ENCODE measurements at places on chromosomes 7 and 10. TPM values are rescaled to one million over a fixed set of nuclear protein-coding genes. Genes with fewer than 3 reads are reported as not detected.
A peak's percentile ranks its signal among the peaks of the same experiment; 100 is the strongest.

DNA sequence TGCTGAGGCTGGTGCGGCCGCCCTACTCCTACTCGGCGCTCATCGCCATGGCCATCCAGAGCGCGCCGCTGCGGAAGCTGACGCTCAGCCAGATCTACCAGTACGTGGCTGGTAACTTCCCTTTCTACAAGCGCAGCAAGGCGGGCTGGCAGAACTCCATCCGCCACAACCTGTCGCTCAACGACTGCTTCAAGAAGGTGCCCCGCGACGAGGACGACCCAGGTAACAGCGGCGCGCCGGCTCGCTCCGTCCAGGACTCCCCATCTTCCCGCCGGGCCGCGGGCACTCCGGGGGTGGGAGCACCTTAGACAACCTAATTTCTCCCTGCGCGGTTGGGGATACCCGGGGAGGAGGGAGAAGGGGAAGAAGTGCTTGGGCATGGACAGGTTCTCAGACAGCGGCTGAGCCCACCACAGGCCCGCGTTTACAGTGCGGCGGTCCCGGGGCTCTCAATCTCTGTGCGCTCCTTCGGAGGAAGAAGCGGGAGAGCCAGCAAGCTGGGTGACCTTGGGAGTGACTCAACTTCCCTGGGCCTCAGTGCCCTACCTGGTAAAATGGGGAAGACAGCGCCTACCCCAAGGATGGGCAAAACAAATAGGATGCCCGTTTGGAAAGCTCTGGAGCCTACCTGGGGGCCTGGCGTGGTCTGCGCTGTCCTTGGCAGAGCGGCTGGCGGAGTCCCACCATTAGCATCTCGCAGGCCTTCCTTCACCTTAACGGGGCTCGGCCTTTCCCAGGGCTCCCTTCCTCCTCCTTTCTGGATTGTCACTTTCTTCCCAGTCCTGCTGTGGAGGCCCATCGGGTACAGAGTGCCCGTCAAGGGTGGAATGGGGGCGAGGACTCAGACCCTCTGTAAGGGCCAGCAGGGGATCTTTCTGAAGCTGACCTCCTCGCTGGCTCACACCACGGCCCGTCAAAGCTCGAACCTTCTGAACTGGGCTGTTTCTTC, 852 bp downstream of the FOXI2 start:
- DNase-seq: no peak

DNA sequence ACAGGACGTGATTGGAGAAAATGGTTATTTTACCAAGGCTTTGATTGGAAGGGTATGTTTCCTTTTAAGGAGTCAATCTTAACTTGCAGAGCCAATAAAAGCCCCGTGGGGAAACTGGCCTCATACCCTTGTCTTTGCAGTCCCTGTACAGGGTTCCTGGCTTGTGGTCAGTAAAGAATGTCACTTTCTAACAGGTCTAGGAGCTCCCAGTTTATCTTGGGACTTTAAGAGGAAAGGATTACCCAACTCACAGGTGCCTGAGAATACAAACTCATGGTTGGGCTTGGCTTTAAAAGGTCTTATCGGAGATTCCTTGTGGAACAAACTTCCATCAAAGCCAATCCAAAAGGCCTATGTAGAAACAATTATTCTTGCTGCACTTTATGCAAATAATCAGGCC, 221.8 kb downstream of the PHF14 start:
- DNase-seq: no peak

DNA sequence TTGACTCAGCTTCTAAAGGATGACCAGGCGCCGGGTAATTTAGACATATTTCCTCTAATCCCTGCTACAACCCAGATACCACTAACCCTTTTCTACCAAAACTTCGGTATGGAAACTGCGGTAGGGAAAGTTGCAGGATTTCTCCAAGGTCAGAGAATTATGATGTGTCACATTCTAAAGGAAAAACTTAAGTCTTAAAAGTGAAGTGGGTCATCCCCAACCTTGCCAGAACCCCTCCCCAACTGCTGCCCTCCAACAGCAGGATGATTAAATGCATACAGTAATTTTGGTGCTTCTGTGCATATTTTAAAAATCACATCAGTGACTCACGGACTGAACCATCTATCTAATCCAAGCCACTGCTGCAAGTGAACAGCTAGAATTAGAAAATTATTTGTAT, 52.7 kb downstream of the GRB10 start:
- no peak for DNase-seq

DNA sequence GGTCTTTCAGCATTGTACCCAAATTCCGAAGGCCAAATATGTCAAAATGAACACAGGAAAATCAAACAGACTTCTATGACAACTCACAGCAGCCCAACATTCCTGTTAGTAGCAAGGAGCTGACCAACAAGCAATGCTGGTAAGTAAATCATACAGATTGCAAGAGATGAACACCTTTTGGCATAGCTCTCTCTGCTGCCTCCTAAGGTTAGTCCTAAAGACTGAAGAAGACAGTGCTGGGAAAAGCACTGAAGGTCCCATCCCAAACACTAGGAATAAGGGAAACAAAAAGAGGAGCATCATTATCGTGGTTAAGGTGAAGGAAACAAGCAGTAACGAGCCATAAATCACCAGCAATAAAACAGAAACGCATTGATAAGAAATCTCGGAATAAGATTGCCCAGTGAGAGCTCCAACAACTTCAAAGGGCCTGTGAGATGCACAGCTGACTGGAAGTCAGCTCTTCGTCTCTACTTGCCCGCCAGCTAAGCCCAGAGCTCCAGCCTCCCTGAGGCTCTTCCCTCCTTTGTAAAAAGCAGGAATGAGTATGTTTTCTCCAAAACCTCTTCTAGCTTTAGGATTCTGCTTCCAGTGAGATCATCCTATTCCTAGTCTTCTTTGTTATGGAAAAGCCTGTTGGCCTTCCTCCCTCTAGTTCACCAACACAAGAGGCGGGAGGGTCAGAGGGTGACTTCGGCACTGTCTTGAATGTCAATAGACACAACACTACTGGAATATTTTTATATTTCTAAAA, 15.3 kb downstream of the NUDT5 start:
- no peak for DNase-seq

DNA sequence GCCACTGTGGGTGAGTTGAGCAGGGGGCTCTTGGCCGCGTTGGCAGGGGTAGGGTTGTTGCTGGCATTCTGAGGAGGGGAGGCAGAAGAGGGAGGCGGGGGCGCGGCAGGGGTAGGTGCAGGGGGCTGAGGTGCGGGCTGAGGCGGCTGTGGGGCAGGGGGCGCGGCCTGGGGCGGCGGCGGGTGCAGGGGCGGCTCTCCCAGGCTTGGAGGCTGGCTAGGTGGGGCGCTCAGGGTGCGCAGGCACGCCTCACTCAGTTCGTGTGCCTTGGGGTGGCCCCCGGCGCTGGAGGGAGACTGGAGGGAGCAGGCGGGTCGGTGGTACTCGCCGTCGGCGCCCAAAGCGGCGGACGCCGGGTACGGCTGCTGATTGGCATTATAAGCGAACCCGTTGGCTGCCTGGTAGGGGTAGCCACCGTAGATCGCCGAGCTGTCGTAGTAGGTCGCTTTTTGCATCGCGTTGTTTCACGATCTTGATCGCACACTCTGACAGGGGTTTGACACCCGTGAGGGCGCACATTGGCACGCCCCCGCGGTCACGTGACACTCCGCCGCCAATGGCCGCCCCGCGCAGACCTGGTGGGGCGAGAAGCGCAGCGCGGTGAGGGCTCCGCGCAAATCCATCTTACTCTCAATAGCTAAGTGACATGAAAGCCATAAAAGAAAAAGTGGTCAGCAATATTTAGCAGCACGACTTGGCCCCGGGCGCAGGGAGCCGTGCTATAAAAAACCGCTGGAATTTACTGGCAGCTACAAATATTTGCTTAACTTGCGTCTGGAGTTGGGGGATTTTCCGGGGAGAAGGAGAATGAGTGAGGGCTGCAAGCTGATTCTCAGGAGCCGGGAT, 7.9 kb upstream of the HOXA2 start:
- DNase-seq: peak; percentile 84

DNA sequence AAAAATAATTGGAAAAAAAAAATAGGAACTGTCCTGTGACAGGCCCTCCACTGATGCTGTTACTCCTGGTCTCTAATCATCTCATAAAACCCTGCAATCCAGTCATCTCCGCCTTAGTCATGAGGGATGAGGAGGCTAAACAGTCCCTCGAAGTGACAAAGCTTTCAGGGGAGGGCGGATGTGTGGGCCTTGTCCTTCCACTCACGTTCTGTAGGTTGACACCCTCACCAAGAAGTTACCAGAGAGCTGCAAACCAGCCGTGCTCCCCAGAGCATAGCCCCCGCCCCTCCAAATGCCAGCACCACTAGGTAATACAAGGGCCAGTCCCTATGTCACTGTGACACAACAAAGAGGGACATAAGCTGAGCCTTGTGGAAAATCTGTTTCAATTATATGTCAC, 11.9 kb downstream of the COBL start:
- no peak for DNase-seq

DNA sequence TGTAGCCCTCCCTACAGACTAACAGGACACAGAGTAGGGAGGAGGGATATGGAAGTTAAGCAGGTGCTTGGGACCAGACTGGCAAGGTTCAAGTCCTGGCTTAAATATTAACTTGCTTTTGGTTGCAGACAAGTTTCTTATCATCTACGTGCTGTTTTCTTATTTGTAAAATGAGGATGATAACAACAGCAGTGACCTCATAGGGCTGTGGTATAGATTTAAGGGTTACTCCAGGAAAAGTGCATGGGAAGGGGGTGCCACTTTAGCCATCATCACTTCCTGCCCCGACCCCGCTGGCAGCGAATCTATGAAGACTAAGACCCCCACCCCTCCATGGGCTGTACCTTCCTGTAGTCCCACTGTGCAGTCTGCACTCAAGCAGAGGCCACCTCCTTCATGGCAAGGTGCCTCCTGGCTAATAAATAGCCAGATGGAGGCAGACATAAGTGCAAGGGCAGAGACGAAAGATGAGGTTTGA, 250.2 kb downstream of the COBL start:
- DNase-seq: no peak

- no peak for DNase-seq
Observed at GRCh38 chr7:55977831-55978230, 13.4 kb downstream of the NIPSNAP2 start.

DNA sequence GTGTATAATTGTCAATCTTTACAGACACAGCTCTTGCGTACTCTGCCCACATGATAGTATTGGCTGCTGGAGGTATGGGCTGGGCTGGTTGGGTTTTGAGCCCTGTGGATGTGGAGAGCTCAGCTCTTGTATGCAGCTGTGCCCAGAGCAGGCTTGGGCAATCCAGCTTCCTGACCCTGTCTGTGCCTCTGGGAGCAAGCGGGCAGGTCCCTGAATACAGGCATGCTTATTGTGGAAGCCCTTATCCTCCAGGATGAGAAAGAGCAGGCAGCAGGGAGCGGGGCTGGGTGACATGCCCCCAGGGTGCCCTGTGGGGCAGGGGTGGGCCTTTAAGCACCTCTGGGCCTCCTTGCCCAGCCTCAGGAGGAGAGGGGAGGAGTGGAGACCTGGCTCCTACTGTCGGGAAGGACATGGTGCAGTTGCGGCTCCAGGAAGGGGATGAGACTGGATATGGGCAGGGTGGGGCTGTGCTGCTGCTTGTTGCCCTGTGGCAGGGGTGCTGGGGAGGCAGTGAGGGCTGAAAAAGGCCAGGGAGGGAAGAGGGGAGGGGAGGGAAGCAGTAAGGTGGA, 32.7 kb upstream of the SH2D4B start:
- no peak for DNase-seq

- DNase-seq: peak; percentile 50
Observed at GRCh38 chr10:48501226-48501625, 103.6 kb downstream of the ARHGAP22 start.

- DNase-seq: no peak
Observed at GRCh38 chr7:18861514-18862118, 255.8 kb downstream of the TWIST1 start.

- peak; percentile 35 for DNase-seq
Observed at GRCh38 chr10:15738270-15738925, 18.7 kb upstream of the ITGA8 start.

- DNase-seq: no peak
Observed at GRCh38 chr10:62738916-62739315, 65.6 kb upstream of the ADO start.

GRCh38 chr10:79246209-79246581, 101.1 kb upstream of the PPIF start:
- DNase-seq: peak; percentile 92

DNA sequence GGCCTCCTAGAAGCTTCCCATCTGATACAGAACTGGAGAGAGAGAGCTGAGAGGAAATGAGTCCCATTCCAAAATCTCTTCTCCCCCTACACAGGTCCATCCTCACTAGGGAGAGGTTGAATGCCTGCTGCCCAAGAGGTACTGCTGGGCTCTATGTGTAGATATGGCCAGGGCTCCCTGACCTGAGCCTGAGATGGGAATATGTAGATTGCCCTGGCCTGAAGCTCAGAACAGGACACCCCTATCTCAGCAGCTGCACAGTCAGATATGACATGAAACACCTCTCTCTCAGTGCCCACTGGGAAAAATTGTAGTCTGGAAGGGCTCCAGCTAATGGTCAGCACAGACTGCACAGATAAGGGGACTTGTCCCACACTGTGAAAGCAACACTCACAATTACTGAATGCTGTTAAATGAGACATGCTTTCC, 3.1 kb upstream of the IFIT1B start:
- DNase-seq: no peak

Gene TUBB8
- total RNA-seq: not detected

Gene H2BK1
- not detected for total RNA-seq

Gene ANKRD2
- total RNA-seq: 5.5 TPM

Gene CYP3A7
- not detected for total RNA-seq

Gene PDE6C
- total RNA-seq: not detected

Gene LBX1
- total RNA-seq: not detected

Gene TEX36
- not detected for total RNA-seq

Gene MSMB
- total RNA-seq: 14.5 TPM

Gene CLEC5A
- total RNA-seq: 2.2 TPM

Gene MBLAC1
- total RNA-seq: 7.0 TPM

Gene SPDYE2
- 0.39 TPM for total RNA-seq
